Hematopoietic multipotent progenitor cell treated with erythropoietin and hydrocortisone succinate and interleukin-3 and kit ligand, for 17 days (in vitro differentiated cells): ENCODE measurements at places on chromosomes 2 and 18.

DNA sequence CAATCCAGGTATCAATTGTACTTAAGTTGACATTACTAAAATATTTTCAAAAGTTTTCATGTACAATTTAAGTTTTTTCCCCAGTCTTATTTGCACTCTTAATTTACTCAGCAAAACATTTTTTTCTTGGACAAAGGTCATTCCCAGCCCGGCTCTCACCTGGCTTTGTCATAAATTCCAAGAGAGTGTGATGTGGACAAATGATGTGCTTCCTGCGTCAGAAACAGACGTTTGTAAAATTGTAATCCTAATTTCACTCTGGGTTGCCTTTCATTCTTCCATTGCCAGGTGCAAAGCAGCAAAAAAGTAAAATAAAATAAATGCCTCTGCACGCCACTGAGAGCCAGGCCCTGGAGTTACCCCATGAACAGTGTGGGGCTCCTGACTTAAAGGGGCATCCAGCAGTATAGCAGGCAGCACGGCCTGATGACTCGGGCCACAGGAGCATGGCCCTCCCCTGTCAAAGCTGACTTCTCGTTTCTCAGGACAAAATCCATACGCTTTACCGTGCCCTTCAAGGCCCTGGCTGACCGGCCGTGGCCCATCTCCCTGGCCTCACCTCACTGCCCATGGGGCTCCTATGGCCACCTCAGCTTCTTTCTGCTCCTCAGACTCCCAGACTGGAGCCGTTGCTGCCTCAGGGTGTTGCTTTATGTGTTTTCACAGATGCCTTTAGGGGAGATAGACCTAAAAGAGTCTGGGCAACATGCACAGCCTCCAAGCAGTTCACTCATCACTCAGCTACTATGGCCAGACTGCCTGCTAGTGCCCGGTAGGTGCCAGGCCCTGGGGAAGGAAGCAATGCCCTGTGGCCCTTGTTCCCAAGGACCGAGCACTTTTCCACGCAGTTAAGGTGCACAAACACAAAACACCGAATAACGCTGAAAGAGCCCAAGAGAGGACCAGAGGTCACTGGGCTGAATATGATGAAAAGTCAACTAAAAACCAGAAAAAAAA lies 7.6 kb upstream of the TMEM185B start:
- no peak for DNase-seq

DNA sequence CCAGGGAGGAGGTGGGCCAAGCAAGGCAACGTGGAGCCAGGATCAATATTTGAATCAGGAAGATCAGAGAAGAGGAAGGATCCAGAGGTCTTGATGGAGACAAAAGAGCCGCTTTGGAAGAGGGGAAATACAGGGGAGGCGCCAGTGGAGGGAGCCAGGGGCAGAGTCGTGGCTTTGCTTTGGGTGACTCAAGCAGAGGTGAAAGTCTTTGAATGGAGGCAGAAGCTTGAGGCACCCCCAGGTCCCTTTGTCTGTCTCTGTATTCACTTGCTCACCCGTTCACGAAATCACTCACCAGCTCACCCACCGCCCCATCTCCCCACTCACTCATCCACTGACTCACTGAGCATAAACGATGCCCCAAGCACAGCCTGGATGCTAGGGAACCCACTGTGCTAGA lies 134.1 kb downstream of the ACOXL start:
- no peak for DNase-seq

GRCh38 chr2:83342860-83343329 lies 1116.2 kb downstream of the SUCLG1 start:
- no peak for DNase-seq

- DNase-seq = no peak
These were observed 115.0 kb downstream of the THADA start for GRCh38 chr2:43480874-43481273.

DNA sequence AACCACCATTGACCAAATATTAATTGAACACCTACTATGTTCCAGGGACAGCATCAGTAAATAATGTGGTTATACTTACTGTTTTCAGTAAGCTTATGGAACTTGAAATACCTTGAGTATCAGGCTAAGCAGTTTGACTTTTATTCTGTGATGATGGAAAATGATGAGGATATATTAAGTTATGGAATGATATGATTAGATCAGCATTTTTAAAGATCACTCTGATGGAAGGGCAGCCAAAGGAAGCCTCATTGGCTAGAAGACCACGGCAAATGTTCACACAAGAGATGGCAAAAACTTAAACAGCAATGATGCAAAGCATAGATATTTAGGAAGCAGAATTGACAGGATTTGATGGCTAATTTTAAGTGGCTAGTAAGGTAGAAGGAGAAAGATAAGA lies 266.9 kb upstream of the DPP10 start:
- no peak for DNase-seq

DNA sequence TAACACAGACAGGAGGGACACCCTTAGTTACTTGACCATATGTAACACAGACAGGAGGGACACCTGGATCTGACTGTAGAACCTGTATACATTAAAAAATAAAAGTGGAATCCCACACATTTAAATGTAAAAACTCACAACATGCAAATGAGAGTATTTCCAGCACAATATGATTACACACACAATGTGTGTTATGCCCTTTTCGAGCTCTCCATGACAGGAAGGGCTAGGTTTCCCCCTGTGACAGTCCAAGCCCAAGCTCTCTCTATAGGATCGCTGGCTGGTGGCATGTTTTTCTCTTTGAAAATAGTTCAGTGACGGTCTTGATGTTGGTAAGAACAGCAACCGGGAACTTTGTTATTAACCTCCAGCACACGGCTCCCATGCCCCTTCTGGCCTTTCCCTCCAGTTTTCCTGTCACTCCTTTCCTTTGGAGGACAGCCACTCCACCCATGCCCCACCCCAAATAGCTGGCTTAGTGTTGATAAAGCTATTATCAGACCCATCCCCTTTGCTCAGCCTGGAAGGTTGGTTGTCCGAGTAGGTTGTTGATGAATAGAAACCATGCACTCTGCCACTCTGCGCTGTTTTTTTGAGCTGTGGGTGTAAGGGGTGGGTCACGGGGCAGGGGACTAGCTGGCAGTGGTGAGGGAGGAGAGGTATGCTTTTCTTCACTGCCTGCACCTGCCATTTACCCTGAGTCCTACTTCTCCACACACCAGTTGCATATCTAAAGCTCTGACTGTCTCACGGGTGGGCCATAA lies 2.7 kb downstream of the RASGRP3 start:
- DNase-seq = peak; percentile 28

- no peak for DNase-seq
These were observed 118.8 kb upstream of the SP3 start for GRCh38 chr2:174083843-174084458.

- DNase-seq = no peak
These were observed 137.8 kb downstream of the PRKCE start for GRCh38 chr2:45789317-45789716.

DNA sequence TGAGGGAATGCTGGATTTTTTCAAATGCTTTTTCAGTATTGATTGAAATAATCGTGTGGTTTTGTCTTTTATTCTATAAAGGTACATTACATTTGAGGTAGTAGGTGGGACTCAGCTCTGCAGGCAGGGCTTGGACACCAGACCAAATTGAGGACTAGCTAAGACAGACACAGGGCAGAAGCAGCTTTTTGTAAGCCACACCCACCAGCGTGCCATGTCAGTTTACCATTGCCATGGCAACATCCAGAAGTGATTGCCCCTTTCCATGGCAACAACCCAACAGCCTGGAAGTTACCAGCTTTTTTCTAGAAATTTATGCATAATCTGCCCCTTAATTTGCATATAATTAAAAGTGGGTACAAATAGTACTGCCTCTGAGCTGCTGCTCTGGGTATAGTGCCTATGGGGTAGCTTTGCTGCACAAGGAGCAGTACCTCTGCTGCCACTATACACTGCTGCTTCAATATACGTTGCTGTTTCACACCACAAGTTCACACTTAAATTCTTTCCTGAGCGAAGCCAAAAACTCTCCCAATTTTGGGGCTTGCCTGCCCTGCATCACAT lies 23.6 kb upstream of the VWA3B start:
- no peak for DNase-seq

DNA sequence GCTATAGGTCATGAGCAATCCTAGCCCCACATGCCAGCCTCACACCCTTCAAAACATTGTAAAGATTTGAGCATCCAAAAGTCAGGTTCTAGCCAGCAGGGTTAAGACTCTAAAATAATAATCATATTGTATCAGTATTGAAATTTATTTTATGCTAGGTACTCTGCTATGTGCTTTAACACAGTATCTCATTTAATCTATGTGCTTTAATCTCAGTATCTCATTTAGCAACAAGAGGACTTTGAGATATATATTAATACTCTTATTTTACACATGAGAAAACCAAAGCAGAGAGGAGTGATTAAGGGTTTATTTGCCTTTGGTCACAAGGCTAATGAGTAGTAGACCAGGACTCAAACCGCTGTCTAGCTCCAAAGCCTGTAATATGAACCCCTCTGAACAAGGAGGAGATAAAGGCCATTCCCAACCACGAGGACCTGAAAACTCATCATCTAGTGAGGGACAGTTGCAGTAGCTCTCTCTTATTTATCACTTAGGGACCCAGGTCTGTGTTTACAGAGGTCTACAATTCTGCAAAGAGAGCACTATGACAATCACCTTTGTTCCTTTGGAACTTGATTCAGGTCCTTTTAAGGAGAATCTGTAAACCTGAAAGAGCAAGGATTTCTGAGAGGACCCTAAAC lies 116.5 kb upstream of the SERTAD2 start:
- DNase-seq = no peak

DNA sequence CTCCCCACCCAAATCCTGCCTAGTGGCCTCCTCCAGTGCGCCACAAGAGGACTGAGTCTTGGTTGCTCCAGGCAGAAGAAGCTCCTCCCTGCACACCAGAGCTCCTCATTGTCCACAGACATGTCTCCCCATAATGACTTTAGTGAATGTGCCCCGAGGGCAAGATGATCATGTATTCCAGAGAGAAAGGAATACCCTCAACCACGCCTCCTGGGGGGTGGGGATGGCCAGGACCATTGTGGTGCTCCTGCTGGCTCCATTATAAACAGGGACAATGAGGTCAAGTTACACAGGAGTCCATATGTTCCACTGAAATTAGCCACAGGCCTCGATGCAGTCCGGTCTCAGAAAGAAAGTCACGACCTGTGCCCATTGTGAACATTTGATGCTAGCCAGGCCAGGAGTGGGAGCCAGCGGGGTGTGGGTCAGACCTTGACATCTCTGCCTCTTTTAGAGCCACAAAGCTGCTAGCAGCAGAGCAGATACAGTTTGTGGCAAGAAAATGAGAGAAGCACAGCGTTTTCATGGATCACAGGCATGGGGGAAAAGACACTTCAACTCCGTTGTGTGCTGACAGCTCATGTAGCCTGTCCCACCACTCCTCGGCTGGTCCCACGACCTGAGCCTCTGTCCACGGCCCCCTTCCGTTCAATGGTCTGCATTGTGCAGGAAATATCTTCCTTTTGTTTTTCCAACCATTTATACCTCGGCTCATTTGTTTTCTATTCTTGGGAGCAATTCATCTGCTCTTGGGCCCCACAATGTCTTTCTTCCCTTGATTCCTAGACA lies 70.7 kb upstream of the FZD7 start:
- DNase-seq = no peak

DNA sequence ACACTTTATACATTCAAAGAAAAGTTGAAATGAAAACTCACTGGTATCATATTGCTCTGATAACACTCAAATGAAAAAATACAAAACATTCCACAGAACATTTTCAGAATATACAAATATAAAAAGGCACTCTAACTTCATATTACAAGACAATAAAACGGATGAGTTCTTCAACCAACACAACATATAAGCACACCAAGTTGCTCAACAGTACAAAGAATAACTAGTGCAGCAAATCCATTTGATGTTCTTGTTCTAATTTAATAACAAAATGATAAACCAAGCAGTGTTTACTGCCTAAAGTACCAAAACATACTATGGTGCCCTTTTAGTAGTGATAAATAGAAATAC lies 60.8 kb upstream of the PGAP1 start:
- no peak for DNase-seq

DNA sequence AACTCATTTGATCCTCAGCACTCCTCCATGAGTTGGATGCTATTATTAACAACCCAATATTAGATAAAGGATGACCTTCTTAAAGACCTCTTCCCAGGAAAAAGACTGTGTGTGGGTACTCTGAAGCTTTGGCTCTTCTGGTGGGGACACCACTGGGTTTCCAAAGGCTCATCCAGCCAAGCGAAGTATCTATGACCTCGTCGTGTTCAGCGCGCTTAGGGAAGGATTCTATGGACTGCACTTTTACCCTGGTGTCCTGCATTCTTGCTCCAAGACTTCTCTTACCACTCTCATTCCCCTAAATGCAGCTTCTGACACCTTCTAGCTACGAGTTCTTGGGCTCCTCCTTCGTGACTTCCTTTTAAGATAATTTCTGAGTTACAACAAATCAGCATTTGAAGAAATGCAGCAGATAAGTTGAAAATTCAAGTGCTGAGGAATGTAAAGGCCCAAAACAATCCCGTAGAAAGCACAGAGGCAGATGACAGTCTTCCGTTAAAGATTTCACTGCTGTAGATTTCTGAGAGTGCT lies 673 bp upstream of the HNMT start:
- DNase-seq = no peak

DNA sequence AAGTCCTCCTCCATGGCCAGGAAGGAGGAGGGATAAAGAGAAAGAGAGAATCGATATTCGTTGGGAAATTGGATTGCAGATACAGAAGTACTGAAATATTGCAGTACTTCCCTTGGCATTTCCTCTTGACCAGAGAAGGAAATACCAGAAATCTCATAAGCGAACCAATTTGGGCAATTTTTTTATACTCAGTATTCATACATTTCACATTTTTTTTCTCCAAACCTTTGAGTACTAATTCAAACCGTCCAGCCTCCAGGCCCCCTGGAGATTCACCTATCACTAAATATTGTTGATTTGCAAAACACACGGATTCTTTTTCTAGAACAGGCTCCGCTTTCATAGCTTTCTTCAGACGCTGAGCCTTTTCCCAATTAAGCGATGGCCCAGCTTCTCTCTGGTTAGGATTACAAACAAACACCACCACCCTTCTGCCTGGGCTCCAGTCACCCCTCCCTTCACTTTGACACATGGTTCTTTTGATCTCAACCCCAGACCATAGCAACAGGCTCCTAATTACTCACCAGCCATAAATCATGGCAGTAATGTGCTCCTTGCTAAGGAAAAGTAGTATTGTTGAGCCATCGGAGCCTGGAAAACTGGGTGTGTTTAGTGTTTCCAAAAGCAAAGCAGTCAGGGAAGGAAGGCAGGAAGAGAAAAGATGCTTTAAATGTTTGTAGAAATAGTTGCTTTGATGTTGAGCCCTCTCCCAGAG lies 138.4 kb upstream of the CCDC68 start:
- DNase-seq = no peak
